Stimulated activated CD4-positive, alpha-beta T cell treated with anti-CD3 and anti-CD28 coated beads, Interleukin-2, amount 100 ng/mL, for 24 hours (primary cell): ENCODE measurements at places on chromosomes 12 and 14.

DNA sequence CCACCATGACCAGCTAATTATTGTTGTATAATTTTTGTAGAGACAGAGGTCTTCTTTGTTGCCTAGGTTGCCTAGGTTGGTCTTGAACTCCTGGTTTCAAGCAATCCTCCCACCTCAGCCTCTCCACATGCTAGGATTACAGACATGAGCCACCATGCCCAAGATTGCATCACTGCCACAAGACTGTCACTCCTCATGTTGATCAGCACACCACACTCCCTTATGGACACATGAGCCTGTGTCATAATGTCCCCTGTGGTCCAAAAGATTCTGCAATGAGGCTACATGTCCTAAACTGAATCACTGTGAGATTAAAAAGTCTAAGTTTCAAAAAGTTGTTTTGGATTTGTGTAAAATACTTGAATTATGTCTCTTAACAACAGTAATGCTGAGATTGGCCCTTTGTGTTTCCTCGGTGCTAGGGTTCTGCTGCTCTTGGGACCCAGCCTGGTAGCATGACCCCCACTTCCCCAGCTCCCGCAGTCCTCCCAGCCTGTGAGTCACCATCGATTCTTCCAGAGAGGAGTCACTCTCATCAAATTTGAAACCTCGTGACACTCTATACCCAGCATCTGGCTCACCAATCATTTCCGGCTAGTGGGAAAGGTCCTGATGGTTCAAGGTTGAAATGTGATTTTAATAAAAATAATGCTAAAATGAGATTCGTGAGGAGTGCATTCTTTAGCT lies 890.9 kb downstream of the VRK1 start:
- no peak for DNase-seq

GRCh38 chr12:108129017-108129812 lies at the start of gene WSCD2:
WSCD2 (plus strand) TSS chr12:108129288; CDS start chr12:108195833, 66,545 bp downstream.
- DNase-seq: no peak

DNA sequence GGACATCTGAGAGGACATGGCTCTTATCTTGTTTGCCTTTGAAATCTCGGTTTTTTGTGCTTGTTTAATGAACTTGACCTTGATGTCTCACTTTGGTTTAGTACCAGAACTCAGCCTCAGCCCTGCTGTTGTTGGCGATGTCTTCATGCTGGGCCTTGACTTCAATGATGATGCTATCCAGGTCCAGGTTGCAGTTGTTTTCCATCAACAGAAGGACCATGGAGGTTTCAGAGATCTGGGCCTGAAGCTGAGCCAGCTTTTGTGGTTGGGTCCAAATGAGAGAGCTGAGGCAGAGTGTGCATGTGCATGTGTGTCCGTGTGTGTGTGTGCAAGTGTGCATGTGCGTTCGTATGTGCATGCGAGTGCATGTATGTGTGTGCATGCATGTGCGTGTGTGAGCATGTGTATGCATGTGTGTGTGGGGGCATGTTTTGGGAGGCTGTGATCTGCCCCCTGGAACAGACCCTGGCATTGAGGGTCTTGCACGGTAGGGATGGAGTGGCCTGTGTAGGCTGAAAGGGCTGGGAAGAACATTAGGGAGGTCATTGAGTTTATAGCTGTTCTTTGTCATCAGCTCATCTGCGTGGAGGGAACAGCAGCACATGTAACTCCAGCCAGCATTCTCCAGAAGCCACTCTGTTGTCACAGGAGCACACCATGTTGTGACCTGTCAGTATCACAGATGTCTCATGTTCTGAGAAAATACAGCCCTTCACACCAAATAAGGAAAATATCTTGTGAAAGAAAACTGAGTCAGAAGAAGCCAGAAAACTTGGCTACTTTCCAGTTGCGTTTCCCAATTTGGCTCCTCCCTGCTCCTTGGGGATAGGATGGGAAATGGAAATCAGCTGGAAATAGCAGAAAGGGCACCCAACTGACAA lies 10.0 kb upstream of the KRT82 start:
- DNase-seq: no peak

DNA sequence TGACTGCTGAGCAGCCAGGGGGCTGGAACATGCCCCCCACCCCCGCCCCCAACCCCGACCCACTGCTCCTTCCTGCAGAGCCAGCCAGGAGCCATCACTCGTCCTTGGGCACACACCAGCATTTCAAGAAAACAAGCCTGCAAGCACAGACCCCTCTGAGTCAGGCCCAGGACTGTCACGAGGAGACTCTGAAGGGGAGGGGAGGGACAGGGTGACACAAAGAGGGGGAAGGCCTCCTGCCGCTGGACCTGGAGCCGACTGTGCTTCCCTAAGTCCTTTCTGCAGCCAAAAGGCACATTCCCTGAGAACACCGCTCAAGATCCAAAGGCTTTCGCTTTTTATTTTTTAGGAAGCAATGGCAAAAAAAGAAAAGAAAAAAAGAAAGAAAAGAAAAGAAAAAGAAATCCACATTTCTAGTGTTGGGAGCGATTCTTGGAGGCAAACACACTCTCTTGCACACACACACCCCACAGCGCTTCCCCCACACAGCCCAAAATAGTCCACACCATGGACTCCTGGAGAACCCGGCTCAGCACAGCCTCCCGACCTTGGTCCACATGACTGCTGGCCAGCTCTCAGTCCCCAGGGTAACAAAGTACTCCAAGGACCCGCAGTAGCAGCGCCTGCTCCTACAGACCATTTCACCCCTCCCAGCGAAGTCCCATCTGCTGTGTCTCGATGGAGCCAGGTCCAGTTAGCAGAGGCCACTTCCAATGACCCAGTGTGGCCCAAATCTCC lies 101.7 kb downstream of the DPF3 start:
- no peak for DNase-seq

GRCh38 chr12:64395739-64396138 lies 5.2 kb upstream of the C12orf56 start:
- DNase-seq: no peak

DNA sequence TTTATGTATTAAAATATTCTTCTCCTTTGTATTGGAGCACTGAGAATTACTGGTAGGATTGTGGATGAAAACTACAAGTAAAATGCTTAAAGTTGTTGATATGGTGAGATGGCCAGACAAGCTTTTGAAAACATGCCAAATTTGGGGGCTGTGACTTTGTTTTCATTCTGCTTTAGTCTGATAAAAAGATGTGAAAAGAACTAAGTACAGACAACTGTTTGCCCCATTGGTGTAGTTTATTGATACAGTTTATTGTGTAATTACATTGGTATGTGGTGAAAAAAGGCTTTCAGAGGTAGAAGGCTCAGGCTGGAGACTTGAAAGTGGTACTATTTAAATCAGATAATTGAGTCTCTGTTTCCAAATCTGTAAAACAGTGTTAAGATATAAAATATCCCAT lies 746.8 kb downstream of the DIO2 start:
- no peak for DNase-seq

GRCh38 chr12:4271717-4272423 lies 1.7 kb upstream of the CCND2 start:
- peak; percentile 88 for DNase-seq

GRCh38 chr12:104866291-104866690 lies 91.8 kb downstream of the SLC41A2 start:
- no peak for DNase-seq

- no peak for DNase-seq
These were observed 5.5 kb downstream of the AQP2 start for GRCh38 chr12:49955899-49956662.

- no peak for DNase-seq
These were observed 12.1 kb downstream of the CCDC63 start for GRCh38 chr12:110858848-110859247.

- no peak for DNase-seq
These were observed 249.1 kb upstream of the PPFIA2 start for GRCh38 chr12:82008251-82008650.

DNA sequence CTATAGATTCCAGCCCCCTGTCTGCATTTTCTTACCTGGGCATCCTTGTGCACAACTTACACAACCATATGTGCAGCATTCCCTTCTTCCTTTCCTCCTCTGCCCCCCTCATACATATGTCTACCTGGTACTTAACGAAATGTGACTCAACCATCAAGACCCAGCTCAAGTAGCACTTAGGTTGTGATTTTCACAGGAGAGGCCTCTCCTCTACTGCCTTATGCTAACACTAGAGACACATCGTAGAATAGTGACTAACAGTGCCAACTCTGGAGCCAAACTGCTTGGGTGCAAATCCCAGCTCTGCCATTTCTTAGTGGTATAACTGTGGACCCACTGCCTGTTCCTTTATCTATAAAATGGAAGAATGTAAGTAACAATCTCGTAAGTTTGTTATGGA lies 24.1 kb upstream of the PLEKHA5 start:
- no peak for DNase-seq

GRCh38 chr12:68326716-68327115 lies 5.4 kb downstream of the MDM1 start:
- no peak for DNase-seq

DNA sequence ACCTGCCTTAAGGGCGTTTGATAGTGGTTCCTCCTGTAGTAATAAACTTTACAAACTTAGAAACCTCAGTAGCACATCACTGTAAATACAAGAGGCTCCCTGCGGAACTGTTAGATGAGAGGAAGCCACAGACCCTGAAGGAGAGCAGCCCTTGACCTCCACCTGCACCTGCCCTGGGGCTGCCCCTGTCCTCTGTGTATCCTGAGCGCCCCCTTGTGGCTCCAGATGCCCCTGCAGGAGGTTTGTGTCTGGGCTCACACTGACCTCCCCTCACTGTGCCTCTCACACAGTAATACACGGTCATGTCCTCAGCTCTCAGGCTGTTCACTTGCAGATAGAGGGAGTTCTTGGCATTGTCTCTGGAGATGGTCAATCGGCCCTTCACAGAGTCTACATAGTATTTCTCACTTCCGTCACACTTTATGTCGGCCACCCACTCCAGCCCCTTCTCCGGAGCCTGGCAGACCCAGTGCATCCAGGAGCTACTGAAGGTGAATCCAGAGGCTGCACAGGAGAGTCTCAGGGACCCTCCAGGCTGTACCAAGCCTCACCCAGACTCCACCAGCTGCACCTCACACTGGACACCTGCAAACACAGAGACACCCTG lies 1059.8 kb downstream of the TMEM121 start:
- DNase-seq: peak; percentile 73

DNA sequence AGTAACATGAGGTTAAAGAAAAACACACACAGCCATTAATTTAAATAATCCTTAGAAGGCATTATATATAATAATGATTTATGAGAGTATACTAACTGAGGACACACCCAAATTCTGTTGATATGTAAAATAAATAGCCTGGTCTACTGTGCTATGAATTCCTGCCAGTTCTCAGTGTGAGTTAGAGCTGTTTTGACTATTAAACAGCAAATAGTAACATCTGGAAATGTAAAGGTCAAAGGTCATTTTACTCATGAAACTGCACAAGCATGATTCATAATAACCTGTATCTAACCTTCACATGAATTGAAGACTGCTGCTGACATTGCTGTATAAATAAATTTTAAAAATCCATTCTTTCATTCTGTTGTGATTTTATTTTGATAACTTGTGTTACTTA lies 966.7 kb downstream of the SLC6A15 start:
- no peak for DNase-seq

DNA sequence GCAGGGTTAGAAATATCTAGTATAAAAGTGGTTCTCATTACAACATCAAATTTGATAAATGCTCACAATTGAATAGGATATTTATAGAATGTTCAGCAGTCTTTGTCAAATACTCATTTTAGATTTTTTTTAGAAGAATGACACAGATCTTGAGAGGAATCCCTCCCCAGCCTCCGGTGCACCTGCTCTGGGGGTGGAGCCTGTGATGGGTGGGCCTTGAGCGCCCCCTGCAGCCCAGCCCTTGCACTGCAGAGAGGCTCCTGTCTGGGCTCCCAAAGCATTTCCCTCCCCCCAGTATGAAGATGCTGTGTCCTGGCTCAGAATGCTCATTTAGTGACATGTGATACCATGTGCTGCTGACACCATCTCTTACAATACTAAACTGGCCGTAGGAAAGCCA lies 792.3 kb downstream of the TMEM121 start:
- peak; percentile 72 for DNase-seq

DNA sequence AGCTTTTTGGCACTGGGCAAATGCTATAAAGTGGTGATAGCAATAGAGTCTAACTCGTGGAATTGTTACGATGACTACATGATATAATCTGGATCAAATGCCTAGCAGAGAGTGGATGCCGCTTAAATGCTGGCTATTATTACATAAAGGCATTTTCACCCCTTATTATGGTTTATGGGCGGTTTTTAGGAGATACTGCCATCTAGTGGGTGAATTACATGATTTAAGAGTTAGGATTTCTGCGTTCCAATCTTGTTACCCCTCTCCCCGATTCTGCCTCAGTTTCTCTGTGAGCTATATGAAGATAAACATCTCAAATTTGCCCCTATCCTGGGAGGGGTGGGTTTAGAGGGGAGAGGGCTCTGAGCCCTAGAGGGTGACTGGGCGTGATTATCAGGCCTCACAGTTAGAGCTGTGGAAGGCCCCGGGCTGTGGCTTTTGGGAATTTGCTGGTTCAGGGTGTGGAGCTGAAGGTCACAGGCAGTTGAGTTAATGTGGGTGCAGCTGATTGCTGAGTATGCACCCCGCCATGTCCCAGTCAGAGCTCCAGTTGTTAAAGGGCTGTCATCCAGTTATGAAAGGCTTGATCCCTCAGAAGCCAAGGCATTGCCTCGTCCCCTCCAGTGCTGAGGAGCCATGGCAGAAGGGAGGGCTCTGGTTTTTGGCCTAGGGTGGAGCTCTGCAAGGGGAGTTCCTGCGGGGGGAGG lies 14.4 kb downstream of the CLSTN3 start:
- DNase-seq: no peak

- no peak for DNase-seq
These were observed 3.9 kb upstream of the PRB3 start for GRCh38 chr12:11273449-11273848.

GRCh38 chr12:88310069-88310468 lies 168.0 kb downstream of the TMTC3 start:
- no peak for DNase-seq

DNA sequence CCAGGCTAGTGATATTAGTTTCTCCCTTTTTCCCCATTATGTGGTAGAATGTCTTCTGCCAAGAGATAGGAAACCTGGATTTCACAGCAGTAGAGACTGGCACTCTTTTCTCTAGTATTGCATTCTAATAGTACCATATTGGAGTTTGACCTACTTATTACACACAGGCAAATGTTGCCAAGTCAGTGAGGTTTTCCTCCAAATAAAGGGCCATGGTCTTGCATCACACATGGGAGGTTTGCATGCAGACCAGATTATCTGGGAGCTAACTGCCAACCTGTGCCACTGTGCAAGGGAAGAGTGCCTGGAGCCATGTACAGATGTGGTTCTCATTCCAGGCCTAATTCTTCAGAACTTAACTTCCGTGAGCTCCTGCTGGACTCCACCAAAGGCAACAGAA lies 113.3 kb downstream of the ANO6 start:
- DNase-seq: no peak

GRCh38 chr12:110745542-110746284 lies 3.0 kb upstream of the PPP1CC start:
- no peak for DNase-seq

DNA sequence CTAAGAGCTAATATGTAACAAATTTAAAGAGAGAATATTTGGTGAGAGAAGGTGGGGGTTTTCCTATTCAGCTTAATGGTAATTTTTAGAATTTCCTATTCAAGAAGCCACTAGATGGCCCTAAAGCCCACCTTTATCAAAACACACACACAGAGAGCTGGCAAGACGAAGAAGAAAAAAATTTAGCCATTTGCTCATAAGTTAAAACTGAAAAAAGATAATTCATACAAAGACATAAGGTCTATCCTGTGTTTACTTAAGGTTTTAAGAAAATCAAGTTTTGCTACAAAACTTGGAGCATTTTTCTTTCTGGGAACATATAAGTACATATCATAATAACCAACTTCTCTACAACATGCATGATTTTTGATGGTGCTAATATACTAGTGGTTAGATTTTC lies 46.8 kb upstream of the PCED1B start:
- no peak for DNase-seq
